ENCODE measurements at places on chromosomes 2 and 18. TPM values are rescaled to one million over a fixed set of nuclear protein-coding genes. Genes with fewer than 3 reads are reported as not detected.

DNA sequence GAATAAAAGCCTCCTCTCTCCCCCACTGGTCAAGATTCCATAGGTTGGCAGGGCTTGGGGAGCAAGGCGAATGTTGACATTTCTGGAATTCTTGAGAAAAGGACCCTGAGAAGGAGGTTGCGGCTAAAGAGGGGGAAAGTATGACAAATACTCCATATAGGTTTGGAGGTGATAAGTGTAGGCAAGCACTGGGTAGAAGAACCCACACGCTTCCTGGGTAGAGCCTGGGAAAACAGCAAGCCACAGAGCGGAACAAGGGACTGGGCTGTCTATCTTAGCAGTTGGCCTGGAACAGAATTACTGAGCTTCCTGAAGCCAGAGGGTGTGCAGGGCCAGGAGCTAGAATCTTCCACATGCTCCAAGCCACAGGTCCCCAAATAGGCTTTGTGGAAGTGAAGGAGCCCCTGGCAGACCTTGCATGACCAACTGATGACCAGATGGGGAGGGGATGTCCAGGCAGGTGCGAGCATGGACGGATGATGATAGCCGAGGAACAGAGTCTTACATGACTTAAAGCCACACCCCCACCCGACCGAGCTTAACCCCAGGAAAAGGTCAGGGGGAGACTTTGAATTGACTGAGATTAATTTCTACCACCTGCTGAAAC is 9.9 kb downstream of the PRKAG3 start:
- H3K36me3 ChIP-seq: no peaks in the 10 kb centered on the region
- no peak overlapping the region for H3K27ac ChIP-seq
- no peaks in the 10 kb centered on the region for H3K27me3 ChIP-seq
- H3K4me1 ChIP-seq: no peaks in the 10 kb centered on the region
- H3K4me3 ChIP-seq: no peak overlapping the region

DNA sequence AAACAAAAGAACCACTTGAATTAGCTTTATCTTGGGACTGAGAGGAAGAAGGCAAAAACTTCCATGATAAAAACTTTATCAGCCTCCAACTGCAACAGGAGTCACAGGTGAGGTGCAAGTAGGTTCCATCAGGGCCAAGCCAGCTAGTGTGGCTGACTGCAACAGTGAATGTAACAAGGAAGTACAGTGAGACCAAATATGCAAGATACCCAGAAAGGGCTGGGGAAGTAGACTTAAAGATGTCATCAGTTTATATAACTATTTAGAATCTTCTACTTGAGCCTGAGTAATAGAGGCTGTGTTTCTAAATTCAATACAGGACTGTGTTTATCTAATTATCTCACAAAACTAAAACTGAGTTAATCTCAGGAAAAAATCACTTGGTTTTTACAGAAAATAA is 14.8 kb downstream of the PLEKHM3 start:
- no peaks in the 10 kb centered on the region for H3K27me3 ChIP-seq
- peaks cover 8% of the 10 kb centered on the region for H3K4me1 ChIP-seq
- no peak for DNase-seq
- H3K4me3 ChIP-seq: no peak overlapping the region
- H3K36me3 ChIP-seq: no peaks in the 10 kb centered on the region
- no peak overlapping the region for H3K27ac ChIP-seq

TDRD15 gene
- not detected for total RNA-seq

- DNase-seq: no peak
- no peak overlapping the region for H3K4me3 ChIP-seq
- H3K4me1 ChIP-seq: no peaks in the 10 kb centered on the region
- no peaks in the 10 kb centered on the region for H3K27me3 ChIP-seq
- no peak overlapping the region for H3K27ac ChIP-seq
Observed at GRCh38 chr18:76054156-76054555, 440.9 kb downstream of the ZNF516 start.

GRCh38 chr2:190598621-190599020 is 50.3 kb upstream of the NAB1 start:
- peaks cover 14% of the 10 kb centered on the region for H3K4me1 ChIP-seq
- H3K36me3 ChIP-seq: peaks cover 2% of the 10 kb centered on the region
- no peaks in the 10 kb centered on the region for H3K27me3 ChIP-seq
- no peak overlapping the region for H3K4me3 ChIP-seq
- H3K27ac ChIP-seq: no peak overlapping the region
- DNase-seq: no peak

NDUFAF7 gene
- 21.7 TPM for total RNA-seq

VWC2L gene
- not detected for total RNA-seq

TLX2 gene
- 0.52 TPM for total RNA-seq

Data from activated CD4-positive, alpha-beta T cell treated with anti-CD3 and anti-CD28 coated beads, Interleukin-2, amount 10 ng/mL, durations not matched to agents 7 days and 5 days (primary cell).